ENCODE measurements at places on chromosomes 5 and 9. TPM values are rescaled to one million over a fixed set of nuclear protein-coding genes. Genes with fewer than 3 reads are reported as not detected.

The CCL19 gene
- 0.82 TPM for total RNA-seq

- no peak for DNase-seq
Measured at GRCh38 chr5:72842816-72843215, 26.4 kb downstream of the TNPO1 start.

The PCDHB15 gene
- not detected for total RNA-seq

The NELFB gene
- total RNA-seq = 81.1 TPM

- DNase-seq = no peak
Measured at GRCh38 chr5:81632679-81633078, 118.2 kb downstream of the SSBP2 start.

DNA sequence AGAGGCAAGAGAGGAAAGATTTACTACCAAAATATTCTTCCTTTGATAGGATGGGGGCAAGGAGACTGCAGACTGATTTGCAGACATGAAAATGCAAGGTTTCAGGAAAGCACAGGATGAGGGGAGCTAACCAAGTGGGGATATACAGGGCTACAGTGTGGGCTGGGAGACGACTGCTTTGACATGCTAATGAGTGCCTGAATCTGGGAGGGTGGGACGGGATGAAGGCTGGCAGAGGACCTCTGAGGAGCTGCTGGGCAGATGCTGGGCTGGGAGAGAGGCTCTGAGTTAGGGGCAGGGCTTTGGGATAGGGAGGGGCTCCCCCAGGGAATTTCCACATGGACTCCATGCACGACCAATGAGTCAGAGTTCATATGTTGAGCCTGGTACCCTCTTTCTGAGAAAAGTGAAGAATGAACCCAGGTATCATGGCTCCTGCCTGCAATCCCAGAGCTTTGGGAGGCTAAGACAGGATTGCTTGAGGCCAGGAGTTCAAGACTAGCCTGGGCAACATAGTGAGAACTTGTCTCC is 4.9 kb upstream of the CPLX2 start:
- no peak for DNase-seq

DNA sequence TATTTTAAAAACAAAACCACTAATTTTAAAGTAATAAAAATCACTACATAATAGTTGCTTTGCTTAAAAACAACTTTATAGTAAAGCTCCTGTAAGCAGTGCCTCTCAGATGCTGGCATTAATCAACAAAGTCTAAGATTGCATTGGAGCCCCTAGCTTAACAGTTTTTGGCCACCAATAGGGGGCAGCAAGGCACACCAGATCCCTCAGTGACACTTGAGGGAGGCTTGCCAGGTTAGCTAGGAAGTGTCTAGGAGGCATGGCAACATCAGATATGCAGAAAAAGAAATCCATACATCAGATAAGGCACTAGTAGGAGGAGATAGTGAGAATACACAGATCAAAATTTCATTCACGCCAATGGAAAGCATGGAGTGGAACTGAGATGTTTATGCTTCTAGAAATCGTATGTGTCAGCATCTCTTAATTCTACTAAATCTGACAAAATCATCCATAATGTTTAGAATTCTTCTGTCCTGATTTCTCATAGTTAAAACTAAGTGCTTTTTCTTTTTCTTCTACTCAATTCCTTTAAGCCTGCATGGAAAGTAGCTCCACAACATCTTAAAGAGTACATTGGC is 73.6 kb upstream of the PAM start:
- DNase-seq = peak; percentile 58

The NUTM2G gene
- not detected for total RNA-seq

The SPATA31A3 gene
- total RNA-seq = not detected

GRCh38 chr5:76438025-76438424 is 34.9 kb downstream of the IQGAP2 start:
- DNase-seq = no peak

The CLIC3 gene
- total RNA-seq = 0.18 TPM
